Fibroblast of skin of abdomen (primary cell): ENCODE measurements at places on chromosomes 5 and 9.

GRCh38 chr5:74201334-74202081, 439.0 kb downstream of the ENC1 start:
- peak; percentile 39 for DNase-seq

GRCh38 chr5:89187883-89188465, 305.0 kb upstream of the MEF2C start:
- DNase-seq: no peak

- peak; percentile 74 for DNase-seq
Observed at GRCh38 chr9:121765021-121765950, 113.9 kb downstream of the DAB2IP start.

DNA sequence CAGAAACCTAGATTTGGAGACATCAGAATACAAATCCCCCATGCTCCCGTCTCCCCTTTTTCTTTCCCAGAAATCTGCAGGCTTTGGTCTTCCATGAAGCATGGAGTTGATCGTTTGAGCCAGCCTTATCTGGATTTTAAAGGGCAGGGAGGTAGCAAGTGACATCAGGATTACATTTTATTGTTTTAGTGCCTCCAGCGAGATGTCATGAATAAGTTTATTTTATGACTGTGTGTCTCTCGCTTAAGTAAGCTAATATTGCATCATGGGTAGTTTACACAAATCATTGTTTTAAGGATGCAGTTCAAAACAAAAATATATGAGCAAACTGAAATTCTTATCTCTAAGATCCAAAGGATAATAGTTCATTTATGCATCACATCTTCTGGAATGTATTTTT, 50.7 kb upstream of the TNFSF8 start:
- no peak for DNase-seq

DNA sequence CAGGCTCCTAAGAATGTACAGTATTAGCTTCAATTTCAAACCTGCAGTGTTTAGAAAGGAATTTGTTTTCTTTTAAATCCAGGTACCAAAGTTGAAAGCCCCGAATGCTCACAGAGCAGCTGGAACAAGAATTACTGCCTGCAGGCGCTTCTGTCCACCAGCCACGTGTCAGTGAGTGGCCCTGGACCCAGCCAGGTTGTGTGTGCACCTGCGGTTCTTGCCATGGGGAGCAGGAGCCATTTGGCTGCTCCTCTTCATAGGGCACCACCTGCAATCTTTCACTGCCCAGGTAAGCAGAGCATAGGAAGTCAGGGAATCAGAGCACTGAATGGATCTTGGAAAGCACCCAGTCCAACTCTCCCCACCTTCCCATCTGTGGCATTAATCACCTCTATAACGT, 79.5 kb upstream of the PIP5K1B start:
- no peak for DNase-seq

- DNase-seq: no peak
Observed at GRCh38 chr9:111193095-111193494, 136.9 kb downstream of the OR2K2 start.

DNA sequence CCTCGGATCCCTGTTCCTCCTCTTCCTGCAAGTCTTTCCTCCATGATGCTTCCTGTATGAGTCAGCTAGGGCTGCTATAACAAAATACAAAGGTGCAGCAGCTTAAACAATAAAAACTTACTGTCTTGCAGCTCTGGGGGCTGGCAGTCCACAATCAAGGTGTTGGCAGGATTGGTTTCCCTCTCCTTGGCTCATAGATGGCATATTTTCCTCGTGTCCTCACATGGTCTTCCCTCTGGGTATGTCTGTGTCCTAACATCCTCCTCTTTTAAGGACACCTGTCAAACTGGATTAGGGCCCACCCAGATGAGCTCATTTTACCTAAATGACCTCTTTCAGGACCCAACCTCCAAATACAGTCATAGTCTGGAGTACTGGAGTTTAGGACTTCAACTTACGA, 117.5 kb downstream of the MED10 start:
- DNase-seq: no peak

DNA sequence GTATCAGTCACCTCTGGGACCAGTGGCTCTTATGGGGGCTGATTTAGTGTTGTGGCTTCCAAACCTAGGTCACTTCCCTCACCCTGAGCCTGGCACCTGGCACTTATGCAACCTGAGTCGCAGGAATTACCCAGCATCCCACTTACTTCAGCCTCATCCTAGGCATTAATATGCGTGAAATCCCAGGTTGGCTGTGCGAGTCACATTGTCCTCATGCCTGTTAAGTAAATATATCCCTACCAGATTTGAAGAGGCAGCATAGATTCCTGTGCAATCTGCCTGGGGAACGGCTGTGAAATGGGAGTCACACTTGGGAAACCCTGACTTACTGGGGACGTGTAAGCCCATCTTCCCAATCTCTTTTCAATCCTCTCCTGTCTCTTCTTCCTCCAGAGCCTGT, 42.7 kb upstream of the AKNA start:
- DNase-seq: no peak

- peak; percentile 75 for DNase-seq
Observed at GRCh38 chr5:81140943-81141342, 92.2 kb upstream of the CKMT2 start.

DNA sequence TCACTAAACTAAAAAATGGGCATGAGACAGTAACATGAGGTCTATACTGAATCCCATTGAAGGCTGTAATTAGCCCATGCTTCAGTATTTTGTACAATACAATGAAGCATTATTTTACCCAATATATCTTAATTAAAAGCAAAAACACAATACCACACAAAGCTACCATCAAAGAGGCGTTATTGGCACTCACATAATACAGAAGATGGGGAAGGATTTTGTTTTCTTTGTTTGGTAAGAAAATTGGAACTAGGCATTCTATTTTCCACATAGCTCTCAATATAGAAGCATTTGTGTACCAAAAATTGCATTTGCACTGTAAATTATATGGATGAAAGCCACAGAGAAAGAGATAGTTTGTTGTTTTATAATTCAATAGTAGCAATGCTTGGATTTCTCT, 761.0 kb downstream of the EFNA5 start:
- no peak for DNase-seq

GRCh38 chr9:38361473-38361850, 31.0 kb upstream of the ALDH1B1 start:
- peak; percentile 39 for DNase-seq

- no peak for DNase-seq
Observed at GRCh38 chr5:35333366-35333765, 103.1 kb upstream of the PRLR start.

DNA sequence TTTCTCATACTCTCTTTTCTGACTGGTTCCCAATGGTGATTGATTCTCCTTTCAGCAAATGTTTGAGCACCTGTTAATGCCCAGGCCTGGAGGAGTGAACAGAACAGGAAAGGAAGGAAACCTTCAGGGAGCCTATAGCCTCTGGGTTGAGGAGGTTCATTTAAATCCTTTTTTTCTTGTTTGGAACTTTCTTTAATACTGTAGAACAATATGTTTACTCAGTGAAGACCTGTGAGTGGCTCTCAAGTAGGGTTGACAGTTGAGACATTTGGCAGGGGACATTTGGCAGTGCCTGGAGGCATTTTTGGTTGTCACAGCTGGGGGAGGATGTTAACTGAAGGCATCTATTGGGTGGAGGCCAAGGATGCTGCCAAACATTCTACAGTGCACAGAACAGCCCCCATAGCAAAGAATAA, 6.1 kb upstream of the FAM120AOS start:
- no peak for DNase-seq

- no peak for DNase-seq
Observed at GRCh38 chr5:143914756-143915155, 102.8 kb downstream of the HMHB1 start.

DNA sequence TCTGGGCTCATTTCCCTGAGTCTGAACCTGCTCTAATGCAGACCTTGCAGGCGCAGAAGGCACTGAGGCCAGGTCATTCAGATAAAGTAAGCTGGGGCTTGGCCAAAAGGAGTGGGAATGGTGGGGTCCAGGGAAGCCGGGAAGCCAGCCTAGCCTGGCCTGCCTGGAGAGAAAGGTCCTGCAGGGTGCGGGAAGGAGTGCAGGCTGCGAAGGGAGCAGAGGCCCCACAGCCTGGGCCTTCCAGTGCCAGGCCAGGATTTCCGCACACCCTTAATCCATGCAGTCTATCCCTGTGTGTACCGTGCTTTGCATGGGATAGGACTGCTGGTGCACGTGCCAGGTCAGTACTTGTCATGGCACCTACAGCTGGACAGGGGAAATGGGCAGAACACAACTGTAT, 3.6 kb upstream of the STING1 start:
- no peak for DNase-seq

GRCh38 chr5:178366998-178367735, 134.6 kb upstream of the PHYKPL start:
- DNase-seq: no peak

- no peak for DNase-seq
Observed at GRCh38 chr9:133303266-133304157, 28.5 kb upstream of the ABO start.

GRCh38 chr5:146719179-146719578, 159.4 kb downstream of the PPP2R2B start:
- no peak for DNase-seq

DNA sequence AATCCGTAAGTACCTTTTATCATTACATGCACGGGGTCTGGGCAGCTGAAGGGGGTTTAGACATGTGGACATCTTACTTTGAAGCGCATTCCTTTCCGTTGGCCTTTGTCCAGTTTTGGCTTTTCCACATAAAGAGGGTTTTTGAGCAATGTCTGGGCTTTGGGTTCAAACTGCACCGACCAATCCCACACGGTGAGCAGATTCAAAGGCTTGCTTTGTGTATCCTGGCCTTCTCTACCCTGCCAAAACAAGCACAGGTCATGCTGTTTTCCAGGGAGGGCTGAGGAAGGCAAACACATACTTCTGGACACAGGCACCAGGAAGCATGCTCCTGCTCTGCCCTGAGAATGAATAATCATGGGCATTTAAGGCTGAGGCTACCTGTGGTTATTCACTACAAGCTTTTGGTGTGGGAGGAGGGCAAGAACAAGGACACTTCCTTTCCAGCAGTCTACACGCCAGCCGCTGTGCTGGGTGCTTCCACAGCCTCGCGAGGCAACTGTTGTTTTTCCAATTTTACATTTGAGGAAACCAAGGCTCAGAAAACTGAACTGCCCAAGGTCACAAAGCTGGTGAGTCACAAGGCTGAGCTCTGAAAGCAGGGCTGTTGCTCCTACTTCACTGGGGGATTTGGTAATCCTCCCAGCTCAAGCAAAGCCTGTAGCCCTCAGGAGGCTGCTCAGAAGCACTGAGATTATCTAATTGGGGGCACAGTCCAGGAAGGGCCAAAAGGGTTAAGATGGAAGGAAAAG, 59.8 kb upstream of the GOLPH3 start:
- DNase-seq: peak; percentile 28

- DNase-seq: peak; percentile 76
Observed at GRCh38 chr5:69334793-69335268, 2.2 kb upstream of the CCDC125 start.

- peak; percentile 75 for DNase-seq
Observed at GRCh38 chr5:113250341-113250953, 184.3 kb downstream of the TSSK1B start.

GRCh38 chr5:14739538-14739937, 75.0 kb downstream of the OTULIN start:
- peak; percentile 29 for DNase-seq

GRCh38 chr9:106339882-106340281, 523.1 kb upstream of the ZNF462 start:
- DNase-seq: no peak

DNA sequence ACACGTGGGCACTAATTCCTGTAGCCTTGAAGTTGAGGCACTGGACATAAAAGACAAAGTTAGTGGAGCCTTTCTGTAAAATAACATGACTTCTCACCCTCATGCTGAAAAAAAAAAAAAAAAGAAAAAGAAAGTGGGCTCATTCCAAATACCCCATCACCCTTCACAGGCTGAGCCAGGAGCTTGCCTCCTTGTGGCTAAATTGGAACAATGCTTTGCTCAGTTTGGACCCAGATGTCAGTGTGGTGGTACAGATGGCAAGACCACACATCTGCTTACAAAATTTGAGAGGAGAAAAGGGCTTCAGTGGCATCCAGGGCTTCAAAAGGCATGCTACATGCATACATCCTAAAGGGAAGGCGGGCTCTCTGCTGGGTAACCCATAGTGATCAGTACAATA, 342.8 kb downstream of the EBF1 start:
- no peak for DNase-seq

DNA sequence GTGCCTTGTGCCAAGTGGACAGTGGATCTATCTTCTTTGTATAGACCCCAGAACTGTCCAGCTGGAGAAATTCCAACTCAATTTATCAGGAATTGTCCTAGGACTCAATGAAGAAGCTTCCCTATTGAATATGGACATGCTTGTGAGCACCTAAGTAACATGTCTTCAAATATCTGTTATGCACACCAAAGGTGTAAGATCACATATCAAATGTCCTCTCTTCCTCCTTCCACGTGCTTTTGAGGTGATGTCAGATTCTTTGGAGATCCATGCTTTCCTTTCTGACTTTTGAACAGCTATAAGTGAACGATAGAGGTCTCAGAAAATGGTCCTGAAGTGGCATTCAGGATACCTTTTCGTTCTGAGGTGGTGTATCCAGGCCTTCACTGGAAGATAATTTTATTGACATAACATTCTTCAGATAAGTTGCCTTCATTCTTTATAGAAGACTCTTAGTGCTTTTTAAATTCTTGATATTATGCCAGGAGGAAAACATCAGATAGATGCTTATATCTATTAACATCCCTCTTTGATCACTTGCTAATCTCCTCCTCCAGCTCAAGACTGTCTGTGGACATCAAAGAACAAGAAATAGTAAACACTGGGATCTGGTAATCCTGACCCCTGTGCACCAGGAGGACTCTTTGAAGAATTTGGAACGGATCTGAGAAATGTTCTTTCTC, 246.4 kb downstream of the SMARCA2 start:
- DNase-seq: no peak

DNA sequence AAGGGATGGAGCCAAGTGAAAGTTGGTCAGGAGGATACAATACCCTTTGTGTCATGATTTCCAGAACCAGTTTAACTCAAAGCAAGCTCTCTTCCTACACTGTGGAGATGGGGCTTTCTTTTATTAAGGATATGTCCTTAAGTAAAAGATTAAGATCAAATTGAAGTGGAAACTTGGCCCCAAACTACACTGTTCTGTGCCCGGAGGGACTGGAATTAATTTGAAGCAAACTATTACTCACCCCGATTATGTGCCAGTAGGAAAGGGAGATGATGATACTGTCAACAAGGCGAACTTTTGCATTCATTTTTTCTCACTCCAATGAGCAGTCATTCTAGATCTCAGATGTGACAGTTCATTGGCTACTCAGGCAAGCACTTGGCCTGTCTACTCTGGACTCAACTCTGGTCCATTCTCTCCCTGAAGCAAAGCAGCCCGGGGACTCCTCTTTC, 186.7 kb downstream of the NTRK2 start:
- peak; percentile 24 for DNase-seq

DNA sequence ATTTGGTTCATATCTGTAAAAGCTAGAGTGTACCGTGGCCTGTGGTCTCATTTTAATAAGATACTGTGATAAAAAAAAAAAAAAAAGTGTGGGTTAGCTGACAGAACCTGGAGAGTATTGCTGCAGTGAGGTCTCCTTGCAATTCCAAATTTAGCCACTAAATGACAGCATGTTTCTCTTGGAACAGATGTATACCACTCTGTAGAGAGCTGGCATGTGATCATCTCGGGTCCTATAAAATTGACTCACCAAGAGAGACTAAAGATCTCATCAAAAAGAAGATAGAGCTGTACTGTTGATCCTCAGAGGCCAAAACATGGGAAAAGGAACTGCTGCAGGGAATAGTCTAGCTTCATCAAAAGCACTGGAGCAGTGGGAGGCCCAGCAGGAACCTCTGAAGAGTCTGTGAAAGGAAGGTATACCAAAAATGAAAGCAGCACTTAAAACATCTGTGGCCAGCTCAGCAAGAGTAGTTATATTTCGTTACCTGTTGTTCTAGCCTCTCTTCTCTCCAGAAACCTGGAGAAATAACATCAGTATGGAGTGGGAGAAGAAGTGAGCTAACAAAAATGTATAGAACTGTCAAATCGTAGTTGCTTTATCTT, 826.8 kb downstream of the EFNA5 start:
- no peak for DNase-seq
